Stimulated activated CD4-positive, alpha-beta T cell treated with anti-CD3 and anti-CD28 coated beads, Interleukin-2, amount 100 ng/mL, for 24 hours (primary cell): ENCODE measurements at places on chromosomes 5 and 9.

- no peak for DNase-seq
Measured at GRCh38 chr5:79173626-79174025, 62.0 kb downstream of the BHMT start.

GRCh38 chr5:19140276-19140675 is 847.7 kb downstream of the CDH18 start:
- DNase-seq: no peak

DNA sequence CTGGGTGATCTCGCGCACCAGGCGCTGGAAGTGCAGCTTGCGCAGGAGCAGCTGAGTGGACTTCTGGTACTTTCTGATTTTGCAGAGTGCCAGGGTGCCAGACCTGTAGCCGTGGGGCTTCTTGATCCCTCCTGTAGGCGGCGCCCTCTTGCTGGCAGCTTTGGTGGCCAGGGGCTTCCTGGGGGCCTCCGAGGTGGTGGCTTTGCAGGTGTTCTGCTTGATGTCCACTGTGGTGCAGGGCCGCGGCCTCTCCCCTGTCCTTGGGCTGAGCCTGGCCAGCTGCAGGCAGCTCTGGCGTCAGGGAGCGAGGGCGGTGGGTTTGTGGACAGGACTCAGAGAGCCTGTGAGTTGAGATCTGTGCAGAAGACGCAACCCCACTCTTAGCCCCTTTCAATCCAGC is 36.1 kb downstream of the TAF11L14 start:
- no peak for DNase-seq

DNA sequence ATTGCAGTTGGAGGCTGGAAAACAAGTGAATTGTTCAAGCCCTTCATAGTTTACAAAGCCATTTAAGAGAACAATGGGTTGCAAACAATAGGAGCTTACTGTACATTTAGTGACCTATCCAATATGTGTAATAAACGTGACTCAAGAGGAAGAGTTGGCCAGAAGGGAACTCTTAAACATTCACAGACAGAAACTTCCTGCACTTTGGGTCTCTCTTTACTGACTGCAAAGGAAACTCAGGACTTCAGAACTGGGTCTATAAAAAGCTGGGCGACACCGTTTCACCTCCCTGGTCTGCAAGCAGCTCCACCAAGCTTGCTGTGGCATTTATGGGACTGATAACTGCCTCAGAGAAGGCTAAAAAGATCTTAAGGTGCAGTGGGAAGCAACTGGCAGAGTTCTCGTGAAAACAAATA is 48.7 kb upstream of the SPATA31D4 start:
- no peak for DNase-seq

DNA sequence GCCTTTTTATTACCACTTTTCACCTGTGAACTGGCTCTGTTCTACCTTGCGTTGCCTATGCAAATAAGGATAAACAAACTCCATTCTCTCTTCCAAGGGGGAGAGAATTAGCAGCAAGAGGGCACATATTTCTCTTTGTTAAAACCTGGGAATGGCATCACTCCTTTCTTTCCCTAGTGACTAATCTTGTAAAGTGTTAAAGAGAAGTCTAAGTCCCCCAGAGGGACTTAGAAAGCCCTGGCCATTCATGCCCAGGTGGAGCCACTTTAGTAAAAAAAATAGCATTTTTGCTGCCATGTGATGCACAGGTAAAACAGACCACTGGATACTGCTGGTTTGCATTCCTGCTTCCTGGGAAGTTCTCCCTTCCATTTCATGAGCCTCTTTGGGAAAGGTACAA is 148.4 kb downstream of the MAN2A1 start:
- DNase-seq: no peak

DNA sequence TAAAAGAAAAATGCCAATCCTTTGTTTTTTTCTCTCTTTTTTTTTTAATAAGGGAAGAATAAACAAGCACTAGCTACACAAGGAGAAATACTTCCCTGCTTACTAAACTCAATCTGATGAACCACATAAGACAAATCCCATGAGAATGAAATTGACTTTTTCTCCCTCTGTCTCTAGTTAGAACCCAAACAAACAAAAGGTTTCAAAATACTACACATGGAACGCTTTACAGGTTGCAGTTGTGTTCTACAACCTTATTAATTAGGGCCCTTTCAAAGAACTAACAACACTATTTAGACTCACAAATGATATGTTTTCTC is 124.5 kb downstream of the PDE4D start:
- DNase-seq: no peak

GRCh38 chr5:126486332-126486731 is 63.1 kb downstream of the GRAMD2B start:
- DNase-seq: no peak

- no peak for DNase-seq
Measured at GRCh38 chr5:34034534-34035327, 8.3 kb downstream of the C1QTNF3 start.

- DNase-seq: no peak
Measured at GRCh38 chr5:100779669-100780375, 123.3 kb downstream of the ST8SIA4 start.

GRCh38 chr5:147658293-147658932 is 124.1 kb downstream of the JAKMIP2 start:
- no peak for DNase-seq

DNA sequence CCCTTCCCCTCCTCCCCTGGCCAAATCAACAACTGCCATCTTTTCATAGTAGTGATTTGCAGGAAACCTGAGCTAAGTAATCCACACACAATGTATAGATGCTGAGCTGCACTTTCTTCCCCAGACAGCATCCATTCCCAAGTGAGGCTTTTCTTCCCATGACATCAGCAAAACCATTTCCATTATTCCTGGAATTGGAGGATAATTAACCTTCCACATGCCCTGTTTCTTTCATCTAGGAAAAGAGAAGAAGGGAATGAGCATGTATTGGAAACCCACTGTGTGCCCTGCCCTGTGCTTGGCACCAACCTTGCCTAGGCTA is 268.0 kb downstream of the ZSWIM6 start:
- DNase-seq: no peak

DNA sequence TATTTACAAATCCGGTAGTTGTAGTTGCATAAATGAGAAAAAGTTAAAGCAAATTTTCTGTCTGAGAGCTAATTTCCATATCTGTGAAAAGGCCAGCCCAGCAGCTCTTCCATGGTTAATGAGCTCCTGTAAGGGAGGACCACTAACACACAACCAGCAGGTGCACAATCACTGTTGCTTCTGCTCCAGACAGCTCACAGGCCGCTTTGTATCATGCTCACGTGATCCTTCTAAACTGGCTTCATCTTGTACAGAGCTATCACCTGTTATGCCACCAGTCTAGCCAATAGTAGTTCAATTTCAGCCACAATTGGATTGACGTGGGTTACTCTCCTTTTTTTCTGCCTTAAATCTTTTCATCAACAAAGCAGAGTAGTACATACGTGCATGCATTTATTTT is 38.3 kb upstream of the FBXL17 start:
- no peak for DNase-seq

- no peak for DNase-seq
Measured at GRCh38 chr5:113378081-113378480, 56.7 kb downstream of the TSSK1B start.

DNA sequence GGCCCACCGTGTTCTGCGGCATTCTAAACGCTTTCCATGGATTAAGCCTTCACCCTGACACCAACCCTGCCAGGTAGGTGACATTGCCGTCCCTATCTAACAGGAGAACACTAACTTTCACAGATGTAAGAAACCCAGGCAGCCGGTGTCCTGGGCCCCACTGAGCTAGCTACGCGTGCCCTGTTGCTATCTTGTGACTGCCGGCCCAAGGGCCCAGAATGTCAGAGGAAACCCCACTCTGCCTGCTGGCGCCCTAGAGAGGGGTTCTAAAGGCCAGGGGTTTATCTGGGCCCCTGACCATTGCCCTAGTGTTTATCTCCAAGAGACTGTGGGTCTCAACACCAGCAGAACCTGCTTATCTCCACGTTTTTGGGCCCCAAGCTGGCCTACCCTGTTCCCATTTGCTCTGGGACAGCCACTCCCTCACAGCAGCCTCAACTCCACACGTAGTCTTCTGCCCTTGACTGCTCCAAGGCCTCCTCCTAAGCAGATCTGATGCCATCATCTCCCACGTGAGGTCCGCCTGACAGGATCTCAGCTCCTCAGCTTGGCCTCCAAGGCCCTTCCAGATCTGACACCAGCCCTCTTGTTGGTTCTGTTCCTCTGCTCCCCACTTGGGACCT is 18.1 kb upstream of the ZBTB34 start:
- no peak for DNase-seq

DNA sequence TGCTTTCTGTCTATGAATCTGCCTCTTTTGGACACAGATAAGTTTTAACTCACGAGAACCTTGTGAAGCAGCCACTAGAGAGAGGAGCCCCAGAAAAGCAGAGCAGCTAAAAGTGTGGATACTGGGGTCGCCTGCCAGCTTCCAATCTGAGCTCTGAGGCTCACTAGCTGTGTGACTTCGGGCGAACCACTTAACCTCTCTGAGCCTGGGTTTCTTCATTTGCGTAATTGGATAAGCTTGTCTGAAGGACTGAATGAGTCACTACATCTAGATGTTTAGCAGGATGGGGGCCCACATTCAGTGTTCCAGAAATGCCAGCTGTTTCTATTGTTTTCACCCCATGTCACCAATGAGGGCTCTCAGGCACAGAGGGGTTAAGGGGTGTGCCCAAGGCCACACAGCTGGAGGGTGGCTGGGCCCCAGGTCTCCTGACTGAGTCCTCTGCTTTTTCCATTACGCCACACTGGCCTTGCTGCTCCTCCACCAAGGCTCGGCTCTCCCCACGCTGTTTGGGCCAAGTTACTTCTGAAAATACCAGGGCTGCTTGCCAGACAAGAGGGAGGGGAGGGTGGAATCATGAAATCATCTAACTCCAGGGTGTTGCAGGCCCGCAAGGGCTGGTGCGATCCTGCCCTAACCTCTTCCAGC is 36.2 kb downstream of the SH3PXD2B start:
- no peak for DNase-seq

DNA sequence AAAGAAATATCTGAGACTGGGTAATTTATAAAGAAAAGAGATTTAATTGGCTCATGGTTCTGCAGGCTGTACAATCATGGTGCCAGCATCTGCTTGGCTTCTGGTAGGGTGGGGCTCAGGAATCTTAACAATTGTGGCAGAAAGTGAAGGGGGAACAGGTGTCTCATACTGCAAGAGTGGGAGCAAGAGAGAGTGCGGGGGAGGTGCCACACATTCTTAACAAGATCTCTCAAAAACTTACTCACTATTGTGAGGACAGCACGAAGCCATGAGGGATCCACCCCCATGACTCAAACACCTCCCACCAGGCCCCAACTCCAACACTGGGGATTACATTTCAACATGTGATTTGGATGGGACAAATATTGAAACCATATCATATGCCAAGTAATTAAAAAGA is 70.1 kb upstream of the PANK3 start:
- DNase-seq: no peak

DNA sequence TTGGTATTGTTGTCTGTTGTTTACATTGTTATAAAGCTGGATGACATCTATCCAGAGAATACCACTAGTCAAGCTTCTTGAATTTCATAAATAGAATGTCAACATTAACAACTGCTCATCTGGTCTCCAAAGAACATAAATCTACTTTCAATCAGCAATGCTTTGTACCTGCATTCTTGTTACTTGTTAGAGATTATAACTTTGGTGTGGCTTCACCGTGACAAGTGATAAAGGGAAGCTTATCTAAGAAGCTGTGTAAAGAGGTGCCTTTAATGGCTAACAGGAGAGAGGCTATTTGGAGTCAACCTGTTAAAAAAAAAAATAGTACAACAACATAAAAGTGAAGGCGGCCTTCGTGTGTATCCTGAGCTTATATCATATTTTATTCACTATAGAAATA is 41.8 kb downstream of the MUSK start:
- DNase-seq: no peak

- no peak for DNase-seq
Measured at GRCh38 chr5:128534726-128535125, 3.3 kb downstream of the FBN2 start.

DNA sequence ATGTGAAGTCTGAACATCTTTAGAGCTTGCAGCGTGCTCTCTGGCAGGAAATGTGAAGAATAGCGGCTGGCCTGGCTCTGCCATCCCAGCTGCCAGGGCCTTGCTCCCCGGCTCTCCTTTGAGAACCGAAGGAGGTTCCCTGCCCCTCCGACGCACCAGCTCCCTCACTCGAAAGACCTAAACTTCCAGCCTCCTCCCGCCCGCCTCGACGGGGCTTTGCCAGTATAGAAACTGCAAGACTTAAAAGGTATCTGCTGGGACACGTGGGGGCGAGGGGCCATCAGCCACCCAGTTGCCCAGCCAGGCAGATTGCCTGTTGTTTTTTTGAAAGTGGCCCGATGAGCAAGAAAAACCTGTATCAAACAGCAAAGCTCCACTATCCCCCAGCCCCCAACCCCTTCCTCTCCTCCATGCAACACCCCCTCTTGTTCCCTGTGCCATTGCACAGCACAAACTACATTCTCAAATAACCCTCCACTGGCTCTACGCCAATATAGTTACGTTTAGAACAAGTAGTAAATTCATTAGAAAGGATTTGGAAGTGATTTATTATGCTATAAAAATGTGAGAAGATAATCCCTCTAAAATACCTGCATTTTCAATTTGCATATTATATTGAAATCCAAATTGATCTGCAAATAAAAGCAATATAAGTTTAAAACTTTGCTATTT is 331.9 kb downstream of the MED10 start:
- DNase-seq: no peak

DNA sequence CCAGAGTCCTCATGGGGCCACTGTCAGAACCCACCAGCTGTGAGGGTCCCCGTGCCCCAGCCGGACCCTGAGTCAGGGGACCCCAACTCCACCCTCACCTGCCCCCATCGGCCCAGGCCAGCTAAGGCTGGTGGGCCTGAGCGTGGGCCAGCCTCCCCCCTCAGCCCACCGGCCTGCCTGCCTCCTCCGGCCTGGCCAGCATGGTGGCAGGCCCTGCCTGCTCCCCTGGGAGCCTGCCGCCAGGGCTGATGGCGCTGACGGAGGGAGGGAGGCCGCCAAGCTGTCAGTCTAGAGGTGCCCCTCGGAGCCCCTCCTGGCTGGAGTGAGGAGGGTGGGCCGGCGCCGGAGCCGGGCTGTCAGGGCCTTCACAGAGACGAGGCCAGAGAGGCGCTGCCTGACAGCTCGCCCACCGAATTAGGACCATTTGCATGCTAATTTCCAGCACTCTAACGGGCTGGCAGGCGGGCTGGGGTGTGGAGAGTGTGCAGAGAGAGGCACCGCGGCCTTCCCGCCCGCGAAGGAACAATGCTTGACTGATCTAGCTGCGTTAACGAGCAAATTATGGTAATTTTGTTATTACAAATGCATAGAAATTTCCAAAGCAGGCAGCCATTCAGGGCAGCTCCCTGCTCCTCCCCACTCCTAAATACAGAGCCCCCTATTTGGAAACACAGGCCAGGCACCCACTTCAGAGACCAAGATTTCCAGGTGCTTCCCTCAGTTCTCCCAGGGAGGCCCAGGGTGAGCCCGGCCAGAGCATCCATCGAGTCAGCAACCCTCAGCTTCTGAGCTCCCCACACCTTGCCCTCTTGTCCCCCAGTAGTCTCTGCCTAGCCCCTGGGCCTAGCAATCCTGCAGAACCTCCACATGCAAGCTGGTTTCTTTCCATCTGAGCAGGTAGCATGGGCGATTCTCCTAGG is 169.3 kb downstream of the PAX5 start:
- DNase-seq: no peak
